Dermis blood vessel endothelial cell (primary cell): ENCODE measurements at places on chromosomes 16 and 17.

GRCh38 chr16:56193951-56194726, 2.9 kb downstream of the GNAO1 start:
- DNase-seq, result peak; percentile 76

- DNase-seq, result peak; percentile 36
Observed at GRCh38 chr17:4313221-4314114, 49.7 kb upstream of the ANKFY1 start.

- no peak for DNase-seq
Observed at GRCh38 chr17:72427761-72428109, 306.9 kb downstream of the SOX9 start.

- DNase-seq, result no peak
Observed at GRCh38 chr16:51008607-51009006, 142.5 kb downstream of the SALL1 start.

- no peak for DNase-seq
Observed at GRCh38 chr16:3766177-3766576, 48.9 kb upstream of the TRAP1 start.

GRCh38 chr17:48012151-48012520, 25.5 kb downstream of the COPZ2 start:
- peak; percentile 39 for DNase-seq

DNA sequence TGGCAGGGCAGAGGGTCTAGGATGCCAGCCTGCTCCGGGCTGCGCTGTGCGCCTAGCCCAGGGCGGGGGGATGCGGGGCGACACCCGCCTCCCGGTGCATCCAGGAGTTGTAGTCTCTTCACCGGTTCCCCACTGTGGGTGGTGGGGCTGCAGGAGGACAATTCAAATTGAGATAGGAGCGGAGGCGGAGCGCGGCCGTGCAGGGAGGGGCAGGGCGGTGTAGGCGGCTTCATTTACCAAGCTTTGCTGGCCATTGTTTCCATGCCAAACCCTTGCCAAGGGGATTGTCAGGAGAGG, 2047.4 kb downstream of the TP53TG3F start:
- no peak for DNase-seq

- no peak for DNase-seq
Observed at GRCh38 chr16:2787961-2788360, 601 bp upstream of the PRSS33 start.

- no peak for DNase-seq
Observed at GRCh38 chr16:80372341-80372740, 168.5 kb upstream of the DYNLRB2 start.

DNA sequence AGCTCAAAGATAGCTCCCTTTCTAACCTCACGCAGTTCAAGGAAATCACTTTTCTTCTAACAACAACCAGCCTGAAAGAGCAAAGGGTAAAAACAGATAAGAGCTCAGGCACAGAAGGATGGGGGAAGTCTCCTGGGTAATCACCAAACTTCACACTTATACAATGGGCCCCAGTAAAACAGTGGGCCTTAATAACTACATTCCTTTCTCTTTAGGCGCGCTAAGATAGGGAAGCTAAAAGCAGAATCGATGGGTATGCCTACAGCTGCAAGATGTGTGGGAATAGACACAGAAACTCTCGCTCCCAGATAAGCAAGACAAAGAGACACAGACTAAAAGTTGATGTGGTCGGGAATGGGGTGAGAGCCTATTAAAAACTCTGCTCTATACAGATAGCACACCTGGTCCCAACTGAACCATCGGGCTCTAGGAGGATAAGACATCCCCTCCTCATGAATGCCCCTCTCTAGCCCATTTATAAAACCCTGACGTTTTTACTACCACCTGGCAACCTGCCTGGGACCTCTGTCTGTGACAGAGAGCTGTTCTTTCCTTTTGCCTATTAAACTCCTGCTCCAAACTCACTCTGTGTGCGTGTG, 826 bp downstream of the LYZL6 start:
- no peak for DNase-seq

- DNase-seq, result peak; percentile 2
Observed at GRCh38 chr16:65002265-65002664, 119.6 kb downstream of the CDH11 start.
